ENCODE measurements at places on chromosomes 12 and 14.
A peak's percentile ranks its signal among the peaks of the same experiment; 100 is the strongest.

- DNase-seq: no peak
Observed at GRCh38 chr12:57719777-57720605, 18.6 kb downstream of the AGAP2 start.

- peak; percentile 58 for DNase-seq
Observed at GRCh38 chr12:13233830-13234641, 37.5 kb downstream of the EMP1 start.

- DNase-seq: no peak
Observed at GRCh38 chr12:94616203-94616729, 34.1 kb downstream of the TMCC3 start.

GRCh38 chr14:72553161-72553560 lies 340.7 kb downstream of the DPF3 start:
- no peak for DNase-seq

DNA sequence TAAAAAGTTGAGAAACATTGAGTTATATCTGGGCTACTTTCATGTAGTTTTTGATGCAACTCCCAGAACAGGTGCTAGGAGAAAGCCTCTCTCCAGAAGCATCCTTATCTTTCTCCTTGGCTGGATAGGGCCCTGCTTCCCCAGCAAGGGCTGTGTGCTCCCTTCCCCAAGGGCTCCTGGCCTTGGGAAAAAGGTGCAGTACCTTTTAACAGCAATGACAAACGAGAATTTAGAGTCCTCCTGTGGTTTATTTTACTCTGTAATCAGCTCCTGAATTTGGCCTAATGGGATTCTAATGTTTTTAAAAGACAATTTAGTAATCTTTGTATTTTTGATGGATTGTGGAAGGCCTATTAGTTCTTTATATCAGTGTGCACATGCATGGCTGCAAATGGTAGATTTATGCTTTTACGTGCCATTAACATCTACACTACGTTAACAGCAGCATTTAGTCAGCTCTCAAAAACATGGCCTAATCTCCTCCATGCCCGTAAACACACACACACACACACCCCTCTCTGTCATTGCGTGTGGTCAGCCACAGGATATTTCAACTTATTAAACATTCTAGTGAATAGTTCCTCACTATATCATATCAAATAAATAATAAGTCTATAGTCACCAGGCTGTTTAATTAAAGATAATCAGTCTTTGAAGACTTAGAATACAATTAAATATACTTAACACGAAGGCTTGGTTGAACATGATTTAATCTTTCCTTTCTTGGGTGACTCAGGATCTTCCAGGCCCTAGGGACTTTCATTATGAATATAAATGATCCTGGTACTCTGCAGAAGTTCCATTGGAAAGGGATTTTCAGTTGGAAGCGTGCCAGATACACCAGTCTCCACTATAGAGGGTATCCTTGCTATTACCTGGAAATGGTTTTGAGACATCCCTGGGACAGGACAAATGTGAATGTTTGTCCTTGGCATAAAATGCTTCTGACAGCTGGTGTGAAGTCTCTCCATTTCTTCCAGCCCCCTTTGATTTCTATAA lies 181.4 kb upstream of the PWP1 start:
- DNase-seq: no peak
